Neuronal stem cell (in vitro differentiated cells): ENCODE measurements at places on chromosomes 13 and 19.

DNA sequence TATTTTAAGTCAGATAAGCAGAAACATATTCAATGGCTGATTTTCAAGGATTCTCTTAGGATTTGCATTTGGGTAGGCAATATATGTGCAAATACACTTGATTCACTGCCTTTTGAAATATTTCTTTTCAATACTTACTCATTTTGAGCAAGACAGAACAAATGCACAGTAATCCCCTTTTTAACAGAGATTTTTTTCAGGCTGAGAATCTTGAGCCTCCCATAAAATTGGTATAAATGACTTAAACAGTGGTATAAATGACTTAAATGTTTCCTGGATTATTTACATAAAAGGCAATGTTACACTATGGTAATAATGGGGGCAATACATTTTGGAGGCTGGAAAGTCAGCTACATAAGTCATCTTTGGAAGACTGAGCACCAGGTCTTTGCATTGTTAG, 389.0 kb downstream of the OLFM4 start:
- DNase-seq: no peak

DNA sequence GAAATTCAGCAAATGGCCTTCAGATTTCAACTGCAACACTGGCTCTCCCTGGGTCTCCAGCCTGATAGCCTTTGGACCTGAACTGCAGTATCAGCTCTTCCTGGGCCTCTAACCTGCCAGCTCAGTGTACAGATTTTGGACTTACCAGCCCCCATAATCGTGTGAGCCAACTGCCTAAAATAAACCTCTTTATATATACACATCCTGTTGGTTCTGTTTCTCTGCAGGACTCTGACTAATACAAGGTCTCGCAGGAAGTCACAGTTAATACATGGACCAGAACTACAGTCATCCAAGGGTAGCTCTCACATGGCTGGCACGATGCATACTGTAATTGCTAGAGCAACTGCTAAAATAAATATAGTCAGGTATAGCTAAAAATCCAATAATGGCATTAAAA, 85.1 kb downstream of the KATNAL1 start:
- no peak for DNase-seq

DNA sequence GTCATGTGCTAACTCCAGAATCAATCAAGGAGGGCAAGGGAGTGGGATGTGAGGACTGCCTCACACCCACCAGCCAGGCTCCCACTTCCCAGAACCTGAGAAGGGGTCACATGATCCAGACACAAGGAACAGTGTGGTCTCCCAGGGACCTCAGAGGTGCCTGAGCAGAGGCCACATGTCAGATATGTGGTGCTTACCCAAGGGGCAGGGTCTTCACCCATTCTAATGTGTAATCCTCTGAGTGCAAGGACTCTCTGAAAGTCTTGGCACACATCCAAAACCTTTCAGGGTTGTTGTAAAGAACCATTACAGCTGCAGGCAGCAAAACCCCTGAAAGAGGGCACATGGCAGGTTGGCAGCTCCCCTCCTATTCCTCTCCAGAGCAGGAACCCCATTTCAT, 656.6 kb downstream of the UQCRFS1 start:
- DNase-seq: no peak

DNA sequence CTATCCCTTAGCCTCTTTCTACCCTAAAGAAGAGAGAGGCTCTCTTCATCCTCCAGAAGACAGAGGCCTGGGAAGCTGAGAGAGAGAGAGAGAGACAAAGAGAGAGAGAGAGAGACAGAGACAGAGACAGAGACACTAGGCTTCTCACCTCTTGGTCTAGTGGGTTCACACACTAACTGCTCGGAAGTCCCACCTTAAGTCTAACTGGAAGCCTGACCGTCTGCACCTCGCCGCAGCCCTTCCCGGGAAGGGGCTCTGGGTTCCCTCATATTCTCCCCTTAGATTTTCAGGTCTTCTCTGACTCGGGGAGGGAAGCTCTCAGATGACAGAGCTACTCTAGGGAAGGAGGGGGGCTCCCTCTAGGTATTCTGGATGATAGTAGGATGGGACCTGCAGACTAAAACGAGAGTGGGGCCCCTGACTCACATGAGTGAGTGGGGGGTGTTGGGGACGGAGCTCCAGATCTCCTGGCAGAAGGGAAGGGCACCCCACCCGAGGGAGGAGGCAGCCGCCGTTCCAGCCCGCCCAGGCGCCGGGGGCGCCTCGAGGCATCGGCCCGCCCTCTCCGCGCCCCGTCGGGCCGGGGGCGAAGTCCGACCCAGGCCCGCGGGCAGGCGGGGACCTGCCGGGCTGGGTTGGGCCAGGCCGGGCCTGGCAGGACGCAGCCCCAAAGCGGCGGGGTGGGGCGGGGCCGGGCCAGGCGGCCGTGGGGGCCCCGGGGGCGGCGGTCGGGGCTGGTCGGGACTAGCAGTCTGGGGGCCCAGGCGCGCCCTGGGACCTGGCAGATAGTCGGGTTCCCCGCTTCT, 2.0 kb upstream of the JUNB start:
- DNase-seq: no peak

DNA sequence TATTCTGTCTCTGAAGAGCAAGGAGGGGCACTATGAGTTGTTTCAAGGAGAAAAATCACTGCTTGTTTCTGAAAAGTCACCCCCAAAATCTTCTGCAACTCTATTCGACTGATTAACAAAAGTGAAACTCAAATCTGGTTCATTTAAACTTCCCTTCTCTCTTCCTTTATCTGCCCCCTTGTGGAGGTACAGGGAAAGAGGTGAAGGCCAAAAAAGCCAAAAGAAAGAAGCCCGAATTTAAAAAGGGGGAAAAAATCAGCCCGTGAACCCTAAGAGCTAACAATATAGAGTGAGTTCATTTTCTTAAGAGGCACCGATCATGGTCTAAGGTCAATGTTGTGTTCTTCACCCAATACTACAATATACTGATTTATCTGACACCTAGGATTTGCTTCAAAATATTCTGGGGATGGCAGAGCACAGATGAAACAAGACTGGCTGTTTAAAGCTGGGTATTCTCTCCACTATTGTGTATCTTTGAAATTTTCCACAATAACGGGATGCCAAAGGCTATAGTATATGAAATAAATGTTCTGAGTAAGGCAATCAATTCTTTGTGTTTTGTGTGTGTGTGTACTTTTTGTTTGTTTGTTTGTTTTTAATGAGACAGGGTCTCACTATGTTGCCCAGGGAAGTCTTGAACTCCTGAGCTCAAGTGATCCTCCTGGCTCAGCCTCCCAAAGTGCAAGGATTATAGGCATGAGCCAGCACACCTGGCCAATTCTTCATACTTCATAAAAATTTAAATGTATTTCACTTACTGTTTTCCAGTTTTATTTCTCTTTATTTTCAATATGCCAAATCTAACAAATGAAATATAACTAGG, 55.0 kb upstream of the EEF1AKMT1 start:
- DNase-seq: peak; percentile 43

GRCh38 chr19:18131841-18132596, 20.9 kb upstream of the PIK3R2 start:
- no peak for DNase-seq

DNA sequence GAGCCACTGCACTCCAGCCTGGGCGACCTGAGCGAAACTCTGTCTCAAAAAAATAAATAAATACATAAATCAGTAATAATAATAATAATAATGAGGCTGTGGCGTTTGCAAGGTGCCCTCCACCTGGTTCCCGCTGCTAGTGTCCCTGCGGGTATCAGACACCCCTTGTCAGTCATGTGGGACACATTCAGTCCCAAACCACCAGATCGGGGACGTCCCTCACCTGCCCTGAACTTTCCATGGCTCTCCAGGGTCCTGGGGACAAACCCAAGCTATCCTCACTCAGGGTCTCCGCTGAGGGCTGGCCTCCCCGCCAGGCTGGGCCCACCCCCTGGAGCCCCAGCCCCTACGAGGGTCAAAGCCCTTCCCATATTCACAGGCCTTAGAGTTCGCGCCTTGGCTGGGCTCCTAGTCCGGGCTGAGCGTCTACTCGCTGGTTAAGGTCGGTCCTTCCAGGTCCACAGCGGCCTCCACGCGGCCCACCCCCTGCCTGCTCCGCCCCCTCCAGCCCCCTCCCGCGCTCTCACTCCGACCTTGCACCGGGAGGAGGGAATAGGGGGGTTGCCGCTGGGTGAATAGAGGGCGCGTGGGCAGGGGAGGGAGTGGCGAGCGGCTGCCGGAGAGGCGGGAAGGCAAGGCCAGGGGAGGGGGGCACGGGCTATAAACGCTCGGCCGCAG, 349 bp upstream of the KISS1R start:
- no peak for DNase-seq

- no peak for DNase-seq
Measured at GRCh38 chr19:28504139-28504538, 708.8 kb downstream of the UQCRFS1 start.

- DNase-seq: peak; percentile 88
Measured at GRCh38 chr19:40420766-40421765, 4.7 kb downstream of the SERTAD1 start.

DNA sequence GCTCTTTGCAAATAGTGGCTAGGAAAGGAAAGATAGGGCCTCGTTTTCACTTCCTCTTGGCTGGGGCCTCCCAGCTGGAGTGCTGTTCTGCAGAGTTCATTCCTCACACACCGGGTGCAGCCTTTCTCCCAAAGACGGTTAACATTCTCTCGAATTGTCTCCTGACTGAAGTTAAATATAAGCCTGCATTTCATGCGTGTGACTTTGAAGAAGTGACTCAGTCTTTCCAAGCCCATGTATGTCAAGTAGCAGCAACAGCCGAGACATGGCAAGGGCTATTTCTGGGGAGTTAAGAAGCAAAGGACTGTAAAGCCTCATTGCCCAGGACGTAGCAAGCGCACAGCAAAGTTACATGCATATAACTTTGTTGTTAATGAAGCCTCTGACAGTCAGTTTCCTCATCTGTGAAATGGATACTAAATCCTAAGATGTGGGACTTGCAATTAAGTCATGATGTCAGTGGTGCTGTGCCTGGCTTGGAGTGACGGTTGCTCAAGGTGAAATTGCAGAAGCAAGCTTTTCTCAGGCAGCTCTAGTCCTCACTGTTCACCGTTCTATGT, 502.4 kb downstream of the MYO16 start:
- no peak for DNase-seq

DNA sequence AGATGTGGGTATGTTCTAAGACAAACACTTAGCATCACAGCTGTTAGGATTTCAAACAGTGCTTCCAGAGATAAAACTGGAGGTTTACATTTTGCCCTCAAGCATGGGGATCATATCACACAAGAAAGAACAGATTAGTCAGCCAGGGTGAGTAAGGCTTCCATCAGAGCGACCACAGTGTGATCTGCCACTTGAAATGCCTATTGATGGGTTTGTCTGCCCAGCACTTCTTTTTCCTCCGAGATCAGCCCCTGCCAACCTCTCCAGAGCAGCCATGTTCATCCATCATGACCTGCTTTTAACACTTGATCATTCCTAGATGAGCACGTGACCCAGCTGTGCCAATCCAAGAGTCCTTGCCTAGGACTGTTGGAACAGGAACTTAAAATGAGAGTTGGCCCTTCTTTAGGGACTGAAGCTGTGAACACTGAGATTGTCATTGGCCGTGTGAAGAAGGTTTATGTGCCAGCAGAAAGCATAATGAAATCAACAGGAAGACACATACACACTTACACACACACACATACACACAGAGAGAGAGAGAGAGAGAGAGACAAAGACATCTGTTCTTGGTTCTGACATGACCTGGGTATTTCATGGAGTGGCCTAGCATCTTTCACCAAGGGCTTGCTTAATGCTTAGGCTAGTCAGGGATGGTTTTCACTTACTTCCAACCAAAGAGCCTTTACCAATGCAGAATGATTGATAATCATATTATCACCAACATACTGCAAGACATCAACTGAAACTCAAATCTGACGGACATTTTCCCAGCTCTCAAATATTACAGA, 5.2 kb upstream of the CEBPG start:
- no peak for DNase-seq

DNA sequence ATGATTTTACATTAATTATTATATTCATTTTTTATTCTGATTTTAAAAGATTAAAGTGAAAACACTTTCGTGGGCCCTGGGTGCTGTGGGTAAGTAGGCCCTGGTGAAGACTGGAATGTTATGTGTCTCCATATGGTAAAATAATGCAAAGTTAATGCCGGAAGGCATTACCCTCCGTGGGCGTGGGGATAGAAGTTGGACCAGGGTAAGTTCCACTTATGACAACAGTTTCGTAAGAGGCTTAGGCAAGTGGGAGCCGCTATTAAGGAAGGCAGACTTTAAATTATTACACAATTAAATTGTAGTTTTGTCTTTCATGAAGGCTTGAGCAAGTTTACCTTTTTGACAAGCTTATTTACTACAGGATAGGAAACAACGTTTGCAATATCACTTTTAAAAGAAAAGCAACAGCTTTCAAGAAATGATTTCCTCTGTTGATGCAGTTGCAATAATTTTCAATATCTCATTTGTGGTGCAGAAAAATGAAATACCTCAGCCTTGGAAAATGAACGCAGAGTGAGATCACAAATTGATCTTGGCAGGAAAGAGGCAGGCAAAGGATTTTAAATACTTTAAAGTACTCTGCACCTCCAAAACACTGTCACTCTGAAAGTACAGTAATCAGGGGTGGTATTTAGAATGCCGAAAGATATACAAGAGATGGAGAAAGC, 310.6 kb downstream of the DCT start:
- DNase-seq: no peak

GRCh38 chr19:51986309-51987291, at the start of gene ZNF350:
ZNF350 (minus strand) TSS chr19:51986840; CDS start chr19:51974360, 12,480 bp downstream.
- DNase-seq: peak; percentile 71

- no peak for DNase-seq
Measured at GRCh38 chr19:47028195-47028601, 8.6 kb downstream of the NPAS1 start.

- DNase-seq: no peak
Measured at GRCh38 chr19:4399812-4400134, 574 bp downstream of the SH3GL1 start.

GRCh38 chr19:16628984-16629691, 1.1 kb upstream of the MED26 start:
- DNase-seq: no peak

GRCh38 chr19:48216933-48217332, 38.8 kb downstream of the CARD8 start:
- DNase-seq: no peak

- no peak for DNase-seq
Measured at GRCh38 chr13:106381091-106381490, 154.4 kb downstream of the EFNB2 start.

DNA sequence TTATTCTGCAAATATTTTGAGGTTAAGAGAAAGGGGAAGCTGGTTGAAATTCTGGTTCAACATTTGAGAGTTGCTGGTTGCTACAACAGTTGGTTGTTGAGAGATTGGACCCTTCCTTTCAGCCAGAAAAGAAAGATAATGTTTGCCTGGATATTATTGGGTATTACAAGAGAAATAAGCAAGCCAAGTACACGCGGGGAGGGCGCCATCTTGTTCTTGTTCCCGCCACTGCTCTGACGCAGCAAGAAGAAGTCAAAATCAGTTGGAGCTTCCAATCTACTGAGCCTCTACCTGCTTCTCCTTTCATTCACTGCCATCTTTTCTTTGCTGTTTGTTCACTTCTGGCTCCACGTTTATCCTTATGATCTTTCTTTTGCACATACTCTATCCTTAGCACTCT, 18.4 kb downstream of the BSPH1 start:
- DNase-seq: no peak

GRCh38 chr19:38503077-38503410, 69.6 kb downstream of the RYR1 start:
- DNase-seq: no peak

- DNase-seq: no peak
Measured at GRCh38 chr13:108574856-108575255, 54.6 kb upstream of the MYO16 start.

- no peak for DNase-seq
Measured at GRCh38 chr19:29763196-29763595, 48.1 kb upstream of the C19orf12 start.
